ENCODE measurements at places on chromosomes 1 and 21.

DNA sequence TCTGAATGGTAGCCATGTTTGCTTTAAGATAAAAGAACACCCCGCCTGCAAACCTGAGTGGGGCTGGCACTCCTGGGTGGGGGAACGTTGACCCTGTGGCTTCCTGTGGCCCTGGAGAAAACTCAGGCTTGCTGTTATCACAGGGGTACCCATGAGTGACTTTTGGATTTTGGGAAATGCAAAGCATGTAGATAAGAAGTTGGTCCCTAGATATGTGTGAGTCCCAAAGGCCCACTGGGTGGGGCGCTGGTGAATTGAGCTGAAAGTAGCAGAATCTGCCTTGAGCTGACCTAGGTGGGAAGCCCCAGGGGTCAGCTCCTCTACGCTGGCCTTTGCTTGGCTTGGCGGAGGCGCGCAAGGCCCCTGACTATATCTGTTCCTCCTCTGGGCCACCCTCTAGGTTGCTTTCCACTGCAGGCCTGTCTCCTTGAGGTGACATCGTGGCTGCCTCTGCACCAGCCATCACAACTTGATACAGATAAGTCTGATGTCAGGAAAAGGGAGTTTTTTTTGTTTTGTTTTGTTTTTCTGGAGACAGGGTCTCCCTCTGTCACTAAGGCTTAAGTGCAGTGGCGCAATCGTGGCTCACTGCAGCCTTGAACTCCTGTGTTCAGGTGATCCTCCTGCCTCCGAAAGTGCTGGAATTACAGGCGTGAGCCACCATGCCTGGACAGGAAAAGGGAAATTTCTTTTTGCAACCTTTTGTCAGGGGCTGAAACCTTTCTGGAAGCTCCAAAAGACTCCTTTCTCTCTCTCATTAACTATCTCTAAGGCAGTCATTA is 72.2 kb downstream of the AGPAT3 start:
- no peaks in the 10 kb centered on the region for H3K27me3 ChIP-seq
- H3K27ac ChIP-seq = no peak overlapping the region
- H3K4me3 ChIP-seq = no peak overlapping the region
- peaks cover 5% of the 10 kb centered on the region for H3K4me1 ChIP-seq
- no peaks in the 10 kb centered on the region for H3K36me3 ChIP-seq

- no peak for DNase-seq
- H3K4me3 ChIP-seq = no peak overlapping the region
- no peak overlapping the region for H3K27ac ChIP-seq
- H3K27me3 ChIP-seq = no peaks in the 10 kb centered on the region
- no peaks in the 10 kb centered on the region for H3K4me1 ChIP-seq
Measured at GRCh38 chr1:246790364-246790763, 66.2 kb downstream of the SCCPDH start.

- no peaks in the 10 kb centered on the region for H3K4me1 ChIP-seq
- DNase-seq = no peak
- H3K27ac ChIP-seq = no peak overlapping the region
- H3K36me3 ChIP-seq = no peaks in the 10 kb centered on the region
- H3K4me3 ChIP-seq = no peak overlapping the region
- peaks cover 81% of the 10 kb centered on the region for H3K27me3 ChIP-seq
Measured at GRCh38 chr1:6757719-6758435, 27.4 kb upstream of the CAMTA1 start.

GRCh38 chr1:36156329-36157114 is 562 bp downstream of the MAP7D1 start:
- H3K27me3 ChIP-seq = no peaks in the 10 kb centered on the region
- H3K36me3 ChIP-seq = no peaks in the 10 kb centered on the region
- H3K4me3 ChIP-seq = peak overlapping the region; percentile 99

DNA sequence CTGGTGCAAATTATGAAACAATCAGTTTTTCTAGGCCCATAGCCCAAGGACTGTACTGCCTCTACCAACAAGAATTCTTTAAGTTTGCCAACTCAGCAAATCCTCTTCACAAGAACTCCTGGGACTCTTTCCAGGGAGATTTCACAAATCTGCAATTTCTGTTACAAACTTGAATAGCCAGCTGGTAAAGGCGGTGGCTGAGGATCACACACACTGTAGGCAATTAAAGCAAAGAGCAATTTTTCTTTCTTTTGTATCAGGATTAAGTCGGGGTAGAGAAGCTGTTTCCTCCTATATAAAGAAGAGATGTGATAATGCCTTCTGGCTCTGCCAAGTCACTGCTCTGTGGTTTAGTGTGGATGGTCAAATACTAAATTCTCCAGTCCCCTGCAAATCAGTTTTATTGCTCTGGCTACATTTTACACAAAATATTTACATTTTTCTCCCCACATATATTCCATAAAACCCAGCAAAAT is 1.7 kb downstream of the ALDH9A1 start:
- DNase-seq = no peak
- H3K36me3 ChIP-seq = peaks cover 4% of the 10 kb centered on the region
- no peak overlapping the region for H3K27ac ChIP-seq
- H3K27me3 ChIP-seq = no peaks in the 10 kb centered on the region
- peaks cover 10% of the 10 kb centered on the region for H3K4me1 ChIP-seq

- H3K27ac ChIP-seq = no peak overlapping the region
- no peak for DNase-seq
- no peaks in the 10 kb centered on the region for H3K36me3 ChIP-seq
- H3K27me3 ChIP-seq = peaks cover 51% of the 10 kb centered on the region
Measured at GRCh38 chr1:158115126-158115525, 65.6 kb upstream of the CD1D start.

DNA sequence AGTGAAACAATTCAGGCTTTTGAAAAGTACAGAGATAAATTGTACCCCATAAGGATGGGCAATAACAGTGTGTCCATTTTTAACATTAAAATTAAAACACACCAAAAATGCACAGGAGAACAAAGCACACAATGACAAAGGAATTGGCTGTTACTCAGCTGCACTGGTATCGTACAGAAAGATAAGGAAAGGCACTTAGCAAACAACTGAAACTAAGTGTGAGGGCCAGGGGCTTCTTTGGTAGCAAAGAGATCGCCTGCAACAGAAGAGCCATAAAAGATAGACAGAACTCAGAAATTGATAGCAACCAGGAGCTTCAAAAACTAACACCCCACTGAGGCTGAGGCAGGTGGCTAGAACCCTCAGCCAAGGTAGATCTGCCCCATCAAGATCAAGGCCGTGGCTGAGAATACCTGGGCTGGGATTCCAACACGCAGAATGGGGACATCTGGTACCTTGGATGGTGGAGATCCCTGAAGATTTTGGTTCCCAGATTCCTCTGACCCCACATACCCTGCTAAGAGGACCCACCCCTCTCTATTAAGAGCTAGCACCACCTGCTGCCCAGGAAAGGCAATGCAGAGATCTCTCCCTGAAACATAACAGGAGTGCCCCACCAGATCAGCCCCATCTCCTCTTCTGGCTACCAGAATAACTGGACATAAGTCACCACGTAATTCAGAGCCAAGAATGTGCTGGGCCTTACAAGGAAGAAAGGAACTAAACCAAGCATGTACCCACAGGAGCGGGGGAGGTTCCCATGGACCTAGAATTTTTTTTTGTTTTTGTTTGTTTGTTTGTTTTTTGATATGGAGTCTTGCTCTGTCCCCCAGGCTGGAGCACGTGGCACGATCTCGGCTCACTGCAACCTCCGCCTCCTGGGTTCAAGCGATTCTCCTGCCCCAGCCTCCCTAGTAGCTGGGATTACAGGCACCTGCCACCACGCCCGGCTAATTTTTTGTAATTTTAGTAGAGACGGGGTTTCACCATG is 16.2 kb downstream of the PLEKHO1 start:
- peak overlapping the region; percentile 7 for H3K4me3 ChIP-seq
- H3K27me3 ChIP-seq = no peaks in the 10 kb centered on the region
- peak overlapping the region; percentile 55 for H3K27ac ChIP-seq
- peaks cover 47% of the 10 kb centered on the region for H3K4me1 ChIP-seq

GRCh38 chr1:158119976-158120653 is 60.6 kb upstream of the CD1D start:
- no peaks in the 10 kb centered on the region for H3K36me3 ChIP-seq
- no peak overlapping the region for H3K27ac ChIP-seq
- H3K4me1 ChIP-seq = no peaks in the 10 kb centered on the region
- no peak overlapping the region for H3K4me3 ChIP-seq

- H3K27me3 ChIP-seq = no peaks in the 10 kb centered on the region
- H3K4me3 ChIP-seq = no peak overlapping the region
- peaks cover 14% of the 10 kb centered on the region for H3K4me1 ChIP-seq
- no peak overlapping the region for H3K27ac ChIP-seq
- H3K36me3 ChIP-seq = no peaks in the 10 kb centered on the region
Measured at GRCh38 chr1:80535466-80535865, 1265.3 kb upstream of the ADGRL2 start.

- no peak overlapping the region for H3K27ac ChIP-seq
- no peak overlapping the region for H3K4me3 ChIP-seq
- no peaks in the 10 kb centered on the region for H3K36me3 ChIP-seq
- no peaks in the 10 kb centered on the region for H3K4me1 ChIP-seq
Measured at GRCh38 chr1:15949453-15950245, 26.3 kb downstream of the ZBTB17 start.

DNA sequence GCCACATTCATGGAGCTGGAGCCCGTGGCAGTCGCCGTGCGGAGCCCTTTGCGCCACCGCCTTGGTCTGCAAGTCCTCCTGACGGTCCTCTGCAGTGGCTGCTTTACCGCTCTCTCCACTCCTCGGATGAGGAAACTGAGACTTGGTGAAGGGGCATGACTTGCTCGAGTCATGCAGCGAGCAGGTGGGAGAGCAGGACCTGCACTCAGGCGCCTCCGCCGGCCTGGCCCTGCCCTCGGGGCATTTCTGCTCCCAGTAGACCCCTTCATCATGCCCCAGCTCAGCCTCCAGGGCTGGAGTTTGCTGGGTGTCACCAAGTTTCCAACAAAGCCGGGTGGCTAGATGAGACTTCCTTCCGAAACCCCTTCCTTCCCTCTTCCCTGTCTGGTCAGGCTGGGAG is 100.0 kb upstream of the TARDBP start:
- no peak for DNase-seq
- no peak overlapping the region for H3K27ac ChIP-seq
- no peaks in the 10 kb centered on the region for H3K4me1 ChIP-seq
- no peak overlapping the region for H3K4me3 ChIP-seq
- peaks cover 99% of the 10 kb centered on the region for H3K27me3 ChIP-seq

DNA sequence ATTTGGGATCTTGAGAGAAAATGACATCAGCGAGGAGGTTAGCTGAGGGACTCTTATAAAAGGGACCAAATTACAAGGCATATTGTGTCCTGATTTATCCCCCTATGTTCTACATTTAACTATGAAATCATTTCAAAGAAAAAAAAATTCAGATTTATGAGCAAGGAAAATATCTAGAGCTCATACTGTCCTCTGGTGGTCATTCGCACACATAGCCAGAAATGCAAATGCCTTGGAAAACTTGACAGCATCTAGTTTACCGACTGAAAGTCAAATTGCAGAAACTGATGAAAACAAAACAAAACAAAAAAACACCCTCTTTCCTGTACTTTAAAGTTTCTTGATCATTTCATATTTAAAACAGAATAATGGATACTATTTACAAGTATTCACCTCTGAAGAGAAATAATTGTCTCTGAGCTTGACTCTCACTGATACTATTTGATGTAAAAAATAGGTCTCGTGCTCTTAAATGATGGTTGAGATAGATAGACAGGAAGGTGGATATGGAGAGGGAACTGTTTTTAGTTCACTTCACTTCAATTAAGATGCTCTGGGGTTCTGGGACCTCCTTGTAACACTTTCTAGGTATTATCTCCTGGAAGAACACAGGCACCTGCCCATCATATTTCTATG is 253.8 kb downstream of the PCP4 start:
- peak; percentile 58 for DNase-seq
- H3K4me3 ChIP-seq = no peak overlapping the region
- H3K4me1 ChIP-seq = no peaks in the 10 kb centered on the region

DNA sequence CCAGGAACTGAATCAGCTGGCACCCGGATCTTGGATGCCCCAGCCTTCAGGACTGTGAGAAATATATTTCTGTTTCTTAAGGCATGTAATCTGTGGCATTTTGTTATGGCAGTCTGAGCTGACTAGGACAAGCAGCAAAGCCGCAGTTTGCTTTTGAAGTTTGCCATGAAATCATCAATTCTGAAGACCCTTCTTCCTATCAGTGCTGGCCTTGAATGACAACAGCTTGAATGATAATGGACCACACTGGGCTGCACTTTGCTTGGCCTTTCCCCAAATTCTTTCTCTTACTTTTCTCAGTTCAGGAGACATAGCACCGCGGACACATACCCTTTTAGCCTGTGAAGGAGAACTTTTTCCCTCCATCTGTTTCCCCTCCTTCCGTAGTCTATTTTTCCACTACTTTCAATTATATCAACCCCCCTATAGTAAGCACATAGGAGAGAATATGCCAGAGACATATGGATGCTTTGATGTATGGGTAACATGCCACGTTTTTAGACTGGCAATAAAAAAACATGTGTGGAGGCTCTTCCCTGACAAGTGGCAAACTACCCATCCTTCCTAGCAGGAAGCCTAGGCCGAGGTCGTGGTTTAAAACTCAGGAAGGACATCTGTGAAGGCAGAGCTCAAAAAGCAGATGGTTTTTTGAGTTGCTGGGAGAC is 42.9 kb downstream of the HLX start:
- no peak overlapping the region for H3K27ac ChIP-seq
- H3K36me3 ChIP-seq = no peaks in the 10 kb centered on the region
- no peaks in the 10 kb centered on the region for H3K4me1 ChIP-seq
- no peaks in the 10 kb centered on the region for H3K27me3 ChIP-seq

DNA sequence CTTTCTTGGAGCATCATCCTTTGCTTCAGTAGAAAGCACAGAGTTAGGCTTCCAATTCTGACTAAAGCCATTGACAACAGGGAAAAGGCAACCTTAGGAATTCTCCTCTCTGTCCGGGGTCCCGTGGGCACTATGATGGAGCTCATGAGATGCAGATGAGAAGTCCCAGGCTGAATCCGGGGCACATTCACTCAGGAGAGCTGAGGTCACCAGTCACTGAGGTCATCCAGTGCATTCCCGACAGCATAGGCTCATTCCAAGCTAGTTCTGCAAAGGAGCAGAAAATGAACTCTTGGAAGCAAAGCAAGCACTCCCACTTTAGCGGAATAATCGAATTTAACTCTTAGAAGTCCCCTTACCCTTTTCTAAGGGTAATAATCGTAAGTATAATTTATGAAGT is 6.8 kb downstream of the CR1 start:
- no peak overlapping the region for H3K4me3 ChIP-seq
- no peaks in the 10 kb centered on the region for H3K4me1 ChIP-seq
- H3K27ac ChIP-seq = no peak overlapping the region

GRCh38 chr1:35577071-35577998 is 4.2 kb downstream of the TFAP2E start:
- no peaks in the 10 kb centered on the region for H3K27me3 ChIP-seq
- peak overlapping the region; percentile 55 for H3K4me3 ChIP-seq
- no peaks in the 10 kb centered on the region for H3K36me3 ChIP-seq
- H3K27ac ChIP-seq = no peak overlapping the region

- H3K27ac ChIP-seq = no peak overlapping the region
- H3K27me3 ChIP-seq = no peaks in the 10 kb centered on the region
- H3K4me1 ChIP-seq = no peaks in the 10 kb centered on the region
- no peak overlapping the region for H3K4me3 ChIP-seq
- no peaks in the 10 kb centered on the region for H3K36me3 ChIP-seq
Measured at GRCh38 chr1:154813300-154813816, 56.7 kb downstream of the KCNN3 start.

- H3K36me3 ChIP-seq = no peaks in the 10 kb centered on the region
- DNase-seq = no peak
- no peak overlapping the region for H3K4me3 ChIP-seq
- no peaks in the 10 kb centered on the region for H3K4me1 ChIP-seq
- no peaks in the 10 kb centered on the region for H3K27me3 ChIP-seq
Measured at GRCh38 chr1:236645016-236645680, 40.8 kb upstream of the HEATR1 start.

Measured in MM.1S (cell line).